GM13976 (cell line): ENCODE measurements at places on chromosomes 7 and 10.

- no peak for DNase-seq
Measured at GRCh38 chr10:77915319-77916105, 11.0 kb downstream of the DLG5 start.

- no peak for DNase-seq
Measured at GRCh38 chr7:42085531-42085930, 151.5 kb downstream of the GLI3 start.

GRCh38 chr7:106203473-106203872, 81.3 kb downstream of the NAMPT start:
- no peak for DNase-seq

- DNase-seq = no peak
Measured at GRCh38 chr7:30270921-30271320, 13.5 kb upstream of the ZNRF2 start.

GRCh38 chr7:124918662-124919061, 11.0 kb downstream of the POT1 start:
- no peak for DNase-seq

GRCh38 chr7:120273476-120273975, 551 bp downstream of the KCND2 start:
- DNase-seq = peak; percentile 78

DNA sequence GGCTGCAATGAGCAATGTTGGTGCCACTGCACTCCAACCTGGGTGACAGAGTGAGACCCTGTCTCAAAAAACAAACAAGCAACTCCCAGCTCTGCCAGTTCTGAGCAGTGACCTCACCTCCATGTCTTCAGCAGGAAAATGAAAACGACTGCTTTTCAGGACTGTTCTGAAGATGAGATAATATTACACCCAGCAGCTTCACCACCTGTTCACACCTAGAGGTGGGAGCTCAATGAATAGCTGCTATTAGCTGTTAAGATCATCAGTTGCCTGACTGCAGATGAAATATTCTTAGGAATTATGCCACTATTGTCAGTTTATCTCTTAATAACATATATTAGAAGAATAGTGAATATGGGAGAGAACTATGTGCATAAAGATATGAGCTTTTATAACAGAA, 48.4 kb upstream of the CYTH3 start:
- no peak for DNase-seq

GRCh38 chr7:31892099-31892829, 177.9 kb downstream of the PDE1C start:
- DNase-seq = peak; percentile 40

GRCh38 chr10:124060148-124060720, 33.2 kb downstream of the CHST15 start:
- DNase-seq = no peak

DNA sequence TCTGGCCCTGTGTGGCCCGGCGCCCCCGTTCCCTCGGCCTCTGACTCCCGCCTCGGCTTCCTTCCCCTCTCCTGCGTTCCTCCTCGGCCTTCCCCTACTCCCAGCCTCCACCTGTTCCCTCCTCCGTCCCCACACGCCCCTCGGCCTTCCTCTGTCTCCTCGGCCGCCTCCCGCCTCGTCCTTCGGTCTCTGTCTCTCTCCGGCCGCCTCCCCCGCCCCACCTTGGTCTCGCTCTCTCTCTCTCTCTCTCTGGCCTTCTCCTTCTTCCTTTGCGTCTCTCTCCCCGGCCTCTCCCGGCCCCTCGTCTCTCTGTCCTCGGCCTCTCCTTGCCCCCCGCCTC, 588 bp downstream of the GET4 start:
- no peak for DNase-seq

DNA sequence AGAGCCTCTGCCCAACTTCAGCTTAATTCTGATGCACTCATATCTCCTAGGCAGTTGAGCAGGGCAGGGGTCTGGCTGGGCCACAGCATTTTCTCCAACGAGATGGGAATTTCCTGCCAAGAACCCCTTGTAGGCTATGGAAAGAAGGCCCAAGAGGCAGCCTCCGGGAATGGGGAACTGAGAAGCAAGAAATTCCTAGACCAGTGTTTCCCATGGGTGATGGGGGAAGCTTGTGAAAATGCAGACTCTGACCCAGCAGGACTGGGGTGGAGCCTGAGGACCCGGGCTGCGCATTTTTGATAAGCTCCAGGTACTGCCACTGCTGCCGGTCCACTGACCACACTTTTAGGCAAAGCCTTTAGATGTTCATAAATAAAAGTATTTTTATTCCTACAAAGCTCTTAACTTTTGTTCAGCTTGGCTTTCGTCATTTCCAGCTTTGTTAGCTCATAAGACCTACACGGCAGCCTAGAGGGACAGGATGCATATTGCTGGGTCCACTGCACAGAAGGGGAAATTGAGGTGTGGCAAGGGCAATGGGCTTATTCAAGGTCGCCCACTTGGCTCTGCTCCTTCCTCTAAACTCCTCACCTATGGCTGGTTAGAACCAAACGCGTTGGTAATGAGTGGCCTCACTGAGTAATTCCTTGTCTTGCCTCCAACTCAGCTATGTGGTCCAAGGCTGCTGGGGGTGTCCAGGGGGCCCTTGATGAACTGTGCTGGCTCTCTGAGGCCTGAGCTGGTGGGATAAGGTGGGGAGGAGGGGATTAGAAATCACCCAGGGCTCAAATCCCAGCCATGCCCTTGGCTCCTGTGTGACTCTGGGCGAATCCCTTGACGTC, 29.5 kb downstream of the ZCCHC24 start:
- no peak for DNase-seq

GRCh38 chr10:86899132-86899531, 58.3 kb downstream of the MMRN2 start:
- DNase-seq = no peak

GRCh38 chr7:117062300-117062699, 109.0 kb downstream of the ST7 start:
- DNase-seq = no peak

- no peak for DNase-seq
Measured at GRCh38 chr7:134514106-134514505, 13.3 kb upstream of the AKR1B10 start.

- DNase-seq = no peak
Measured at GRCh38 chr7:94183891-94184290, 179.7 kb upstream of the BET1 start.

- DNase-seq = no peak
Measured at GRCh38 chr7:37142958-37143357, 305.7 kb downstream of the ELMO1 start.

GRCh38 chr7:135213831-135214230, 2.5 kb upstream of the WDR91 start:
- no peak for DNase-seq

DNA sequence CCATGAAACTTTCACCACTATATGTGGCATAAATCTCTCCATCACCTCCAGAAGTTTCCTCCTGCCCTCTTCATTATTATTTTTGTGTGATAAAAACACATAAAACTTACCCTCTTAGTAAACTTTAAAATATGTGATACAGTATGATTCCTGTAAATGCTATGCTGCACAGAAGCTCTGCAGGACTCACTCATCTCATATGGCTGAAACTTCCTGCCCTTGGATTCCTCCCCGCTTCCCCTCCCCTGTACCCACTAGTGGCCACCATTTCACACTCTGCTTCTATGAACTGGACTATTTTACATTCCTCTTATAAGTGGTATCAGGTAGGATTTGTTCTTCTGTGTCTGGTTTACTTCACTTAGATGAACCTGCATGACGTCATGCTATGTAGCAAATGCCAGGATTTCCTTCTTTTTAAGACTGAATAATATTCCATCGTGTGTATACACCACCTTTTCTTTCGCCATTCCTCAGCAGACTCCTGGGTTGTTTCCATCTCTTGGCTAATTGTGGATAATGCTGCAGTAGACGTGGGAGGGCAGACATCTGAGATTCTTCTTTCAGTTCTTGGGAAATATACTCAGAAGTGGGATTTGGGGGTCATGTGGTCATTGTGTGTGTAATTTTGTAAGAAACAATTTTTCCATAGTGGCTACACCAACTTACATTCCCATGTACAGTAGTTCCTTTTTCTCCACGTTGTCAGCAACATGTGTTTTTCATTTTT, 335.2 kb downstream of the SDK1 start:
- no peak for DNase-seq

- peak; percentile 50 for DNase-seq
Measured at GRCh38 chr7:30225863-30226613, 58.4 kb upstream of the ZNRF2 start.

DNA sequence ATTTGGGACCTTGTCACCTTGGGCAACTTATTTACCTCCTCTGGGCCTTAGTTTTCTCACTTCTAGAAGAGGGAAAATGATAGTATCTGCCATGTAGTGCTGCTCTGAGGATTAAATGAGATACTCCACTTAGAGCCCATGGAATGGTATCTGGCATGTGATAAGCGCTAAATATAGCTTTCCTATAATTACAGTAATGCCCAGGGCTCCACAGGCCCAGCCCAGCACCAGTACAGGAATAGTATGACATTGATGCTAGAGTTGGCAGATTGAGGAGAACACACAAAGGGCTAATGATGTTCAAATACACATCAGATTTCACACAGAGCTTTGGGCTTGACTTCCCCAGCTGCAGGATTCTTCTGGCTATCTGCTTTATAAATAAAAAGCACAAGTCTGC, 34.9 kb downstream of the FAS start:
- no peak for DNase-seq

GRCh38 chr7:99365318-99366141, 9.0 kb upstream of the ARPC1B start:
- DNase-seq = peak; percentile 78
